GM12864 (cell line): ENCODE measurements at places on chromosomes 2 and 18.

DNA sequence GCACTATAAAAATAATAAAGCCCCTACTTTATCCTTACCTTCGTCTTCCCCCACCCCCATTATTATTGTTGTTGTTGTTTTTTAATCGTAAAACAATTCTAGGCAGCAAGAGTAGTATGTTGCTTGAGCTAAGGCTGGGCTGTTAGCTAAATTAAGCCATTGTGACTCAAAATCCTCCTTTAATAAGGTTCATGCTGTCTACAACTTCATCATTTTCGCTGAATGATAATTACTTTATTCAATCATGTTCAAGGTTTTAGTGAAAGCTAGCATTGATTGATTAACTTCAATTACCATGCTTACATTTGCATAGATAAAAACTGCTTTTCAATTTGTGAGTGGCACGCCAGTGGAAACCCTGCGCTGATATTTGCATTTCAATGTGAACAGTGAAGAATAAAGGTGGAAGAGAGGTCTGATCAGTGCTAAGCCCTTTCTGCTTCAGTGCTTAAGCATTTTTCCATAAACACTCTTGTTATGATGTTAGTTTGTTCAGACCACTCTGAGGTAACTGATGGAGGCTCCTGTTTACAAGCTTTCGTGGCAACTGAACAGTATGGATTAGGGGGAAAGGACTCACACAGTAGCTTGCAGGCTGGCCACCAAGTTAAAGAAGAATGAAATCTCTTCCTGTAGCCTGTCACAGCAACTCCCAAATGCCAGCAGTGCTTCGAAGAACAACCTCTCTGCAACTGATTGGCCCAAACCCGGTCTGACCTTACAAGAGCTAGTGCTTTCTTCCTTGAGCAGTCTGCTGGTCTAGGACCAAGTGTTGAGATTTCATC lies 156.8 kb downstream of the GPD2 start:
- DNase-seq, result no peak

- no peak for DNase-seq
These were observed 91.9 kb upstream of the CAVIN2 start for GRCh38 chr2:191938779-191939178.

DNA sequence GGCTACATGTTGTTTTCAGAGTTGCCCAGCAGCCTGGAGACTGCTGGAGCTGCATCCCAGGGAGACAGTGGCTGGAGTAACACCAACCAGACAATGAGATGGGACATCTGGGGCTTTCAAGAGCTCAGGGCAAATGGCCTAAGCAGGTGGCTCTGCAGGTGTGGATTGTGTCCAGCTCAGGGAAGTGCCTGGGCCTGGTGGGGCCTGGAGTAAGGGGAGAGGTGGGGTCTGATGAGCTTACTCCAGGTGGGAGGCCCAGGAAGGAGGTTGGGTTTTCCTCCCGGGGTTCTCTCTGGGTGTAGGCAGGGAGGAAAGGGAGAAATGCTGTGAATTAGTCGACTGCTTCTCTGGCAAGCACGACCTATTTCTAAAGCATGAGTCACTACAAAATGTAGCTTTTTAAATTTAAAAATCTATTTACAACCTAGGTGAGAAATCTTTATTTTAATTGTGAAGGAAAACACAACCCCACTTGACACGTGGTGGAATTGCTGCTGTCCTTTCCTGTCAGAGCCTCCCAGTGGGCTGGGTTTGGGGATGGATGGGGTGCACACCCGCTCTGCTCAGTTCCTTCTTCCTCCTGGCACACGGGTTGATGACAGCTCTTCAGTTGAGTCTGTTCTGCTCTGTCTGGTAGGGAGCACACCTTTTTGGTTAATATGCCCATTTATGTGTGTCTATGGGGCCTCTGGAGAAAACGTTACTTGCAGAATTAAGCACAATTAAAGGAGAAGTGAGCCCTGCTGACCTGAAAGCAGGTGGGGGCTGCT lies 81.6 kb downstream of the SH3RF3 start:
- no peak for DNase-seq

GRCh38 chr18:10776493-10776892 lies 250.7 kb downstream of the NAPG start:
- no peak for DNase-seq

- peak; percentile 95 for DNase-seq
These were observed 135.8 kb downstream of the IKZF2 start for GRCh38 chr2:213015387-213016165.

DNA sequence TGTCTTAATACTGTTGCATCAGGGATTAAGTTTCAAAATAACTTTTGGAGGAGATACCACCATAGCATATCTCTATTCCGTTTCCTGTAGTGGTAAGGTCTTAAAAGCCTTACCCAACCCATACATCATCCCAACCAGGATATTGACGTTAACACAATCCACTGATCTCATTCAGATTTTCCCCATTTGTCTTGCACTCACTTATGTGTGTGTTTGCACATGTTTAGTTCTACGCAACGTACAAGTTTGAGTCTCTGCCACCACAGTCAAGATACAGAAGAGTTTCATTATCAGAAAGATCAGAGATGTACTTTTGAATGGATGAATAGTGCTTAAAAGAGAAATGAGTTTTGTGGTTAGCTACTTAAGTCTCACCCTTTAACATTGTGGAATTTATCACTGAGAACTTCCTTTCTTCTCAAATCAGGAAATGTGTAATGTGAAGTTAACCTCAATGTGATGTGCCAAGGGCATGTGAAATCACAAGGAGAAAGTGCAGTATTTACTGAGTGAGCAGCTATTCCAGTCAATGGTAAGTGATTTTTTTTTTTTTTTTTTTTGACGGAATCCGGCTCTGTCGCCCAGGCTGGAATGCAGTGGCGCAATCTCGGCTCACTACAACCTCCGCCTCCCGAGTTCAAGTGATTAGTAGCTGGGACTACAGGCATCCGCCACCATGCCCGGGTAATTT lies 69.2 kb upstream of the EPHA4 start:
- no peak for DNase-seq

- no peak for DNase-seq
These were observed 164.2 kb downstream of the ANTXR1 start for GRCh38 chr2:69177063-69177771.

GRCh38 chr2:42353792-42354429 lies 7.1 kb downstream of the COX7A2L start:
- no peak for DNase-seq

DNA sequence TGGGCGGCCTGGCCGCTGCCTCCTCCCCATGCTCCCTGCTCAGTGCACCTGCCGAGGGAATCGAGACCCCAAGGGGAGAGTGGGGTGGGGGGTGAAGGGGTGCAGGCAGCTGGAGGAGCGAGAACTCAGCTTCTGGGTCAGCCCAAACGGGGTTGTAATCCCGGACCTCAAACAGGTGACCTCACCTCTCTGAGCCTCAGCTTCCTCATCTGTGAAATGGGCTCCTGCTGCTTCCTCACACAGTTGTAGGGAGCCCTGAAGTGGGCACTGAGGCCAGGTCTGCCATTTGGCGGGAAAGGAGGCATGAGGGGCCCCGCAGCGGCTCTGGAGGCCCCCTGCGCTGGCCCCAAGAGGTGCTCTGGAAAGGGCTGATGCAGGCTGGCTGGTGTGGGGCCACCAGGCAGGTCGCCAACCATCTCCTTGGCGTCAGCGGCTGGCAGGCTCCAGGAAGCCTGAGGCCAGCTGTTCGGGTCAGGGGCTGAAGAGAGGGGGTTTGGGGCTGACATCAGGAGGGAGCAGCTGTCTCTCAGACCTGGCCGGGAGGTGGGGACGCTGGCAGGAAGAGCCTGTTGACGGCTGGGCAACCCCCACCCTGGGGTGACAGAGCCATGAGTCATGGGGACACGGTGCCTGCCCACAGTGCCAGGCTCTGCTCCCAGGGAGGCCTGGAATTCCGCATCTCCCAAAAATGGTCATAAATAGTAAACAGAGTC lies 4.9 kb downstream of the KLHL30 start:
- no peak for DNase-seq

DNA sequence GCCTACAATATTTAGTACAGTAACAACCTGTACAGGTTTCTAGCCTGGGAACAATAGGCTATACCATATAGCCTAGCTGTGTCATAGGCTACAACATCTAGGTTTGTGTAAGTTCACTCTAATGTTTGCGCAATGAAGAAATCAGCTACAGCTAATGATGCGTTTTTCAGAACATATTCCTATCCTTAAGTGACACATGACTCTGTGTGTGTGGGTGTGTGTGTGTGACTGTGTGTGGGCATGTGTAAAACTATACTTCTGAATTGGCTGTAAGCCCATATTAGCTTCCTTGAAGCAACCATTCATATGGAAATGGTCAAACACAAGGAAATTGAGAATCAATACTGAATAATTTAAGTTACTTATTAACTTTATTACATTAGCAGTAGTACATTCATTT lies 120.8 kb upstream of the SULT1C3 start:
- DNase-seq, result no peak

GRCh38 chr2:49225126-49225525 lies 70.8 kb upstream of the FSHR start:
- DNase-seq, result no peak

GRCh38 chr2:174342686-174343342 lies 8.1 kb downstream of the SP9 start:
- DNase-seq, result no peak

DNA sequence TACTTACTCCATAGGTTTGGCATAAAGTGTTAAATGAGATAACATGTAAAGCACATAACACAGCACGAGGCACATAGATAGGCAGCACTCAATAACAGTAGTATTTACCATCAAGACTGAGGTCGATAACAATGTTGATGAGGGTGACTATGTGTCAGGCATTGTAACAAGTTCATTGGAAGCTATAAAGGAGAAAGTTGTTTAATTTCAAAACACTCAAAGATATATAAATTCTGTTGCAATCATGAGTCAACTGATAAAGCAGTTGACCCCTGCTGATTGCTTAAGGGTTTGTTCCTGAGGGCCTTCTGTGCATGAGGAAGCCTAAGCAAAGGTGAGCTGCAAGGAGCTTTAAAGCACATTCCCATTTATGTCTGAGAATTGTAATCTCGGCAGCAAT lies 760.5 kb downstream of the SATB2 start:
- DNase-seq, result no peak

DNA sequence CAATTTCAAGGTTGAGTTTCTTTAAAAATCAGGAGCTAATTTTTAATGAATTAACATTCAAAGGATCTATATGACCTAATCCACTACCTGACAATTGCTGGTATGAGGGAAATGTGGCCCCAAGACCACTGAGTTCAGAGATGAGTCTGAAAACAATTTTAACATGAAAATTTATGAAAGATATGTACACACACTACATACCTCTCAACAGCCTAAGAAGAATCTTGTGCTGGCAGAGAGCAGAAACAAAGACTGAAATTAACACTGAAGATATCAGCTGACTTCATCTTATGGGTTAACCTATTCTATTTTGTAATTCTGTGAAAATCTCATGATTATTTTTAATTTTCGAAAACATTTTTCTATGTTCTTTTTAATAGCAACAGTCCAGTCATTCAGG lies 1.7 kb downstream of the FAP start:
- no peak for DNase-seq

DNA sequence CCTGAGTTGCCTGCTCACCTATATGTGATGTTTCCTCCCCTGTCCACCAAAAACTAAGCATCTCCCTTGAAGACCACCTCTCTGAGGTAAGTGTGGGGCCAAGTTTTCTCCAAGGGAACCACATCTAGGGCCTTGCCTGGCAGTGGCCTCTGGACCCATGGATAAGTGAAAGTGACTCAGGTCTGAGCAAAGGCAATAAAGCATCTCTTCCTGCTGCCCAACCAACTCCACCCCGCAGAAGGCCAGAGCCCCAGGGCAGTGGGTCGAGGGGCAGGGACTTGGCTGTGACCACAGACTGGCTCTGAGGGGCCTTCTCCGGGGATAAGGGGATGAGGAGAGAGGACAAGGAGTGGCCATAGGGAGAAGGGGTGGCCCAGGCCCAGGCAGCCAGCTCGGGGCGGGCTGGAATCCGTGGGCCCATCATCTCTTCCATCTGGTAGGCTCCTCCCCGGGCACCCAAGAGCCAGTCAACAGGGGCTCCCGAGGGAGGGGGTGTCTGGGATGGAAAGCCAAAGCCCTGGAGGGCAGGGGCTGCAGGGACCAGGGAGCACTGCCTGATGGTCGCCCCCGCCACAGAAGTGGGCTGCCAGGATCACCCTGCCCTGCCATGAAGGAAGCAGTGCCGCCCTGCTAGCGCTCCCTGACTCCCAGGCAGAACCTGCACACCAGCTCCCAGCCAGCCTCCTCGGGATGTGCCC lies 33.4 kb downstream of the EMX1 start:
- DNase-seq, result no peak

- no peak for DNase-seq
These were observed 96.5 kb downstream of the MYT1L start for GRCh38 chr2:2234398-2235195.

- no peak for DNase-seq
These were observed 150.5 kb downstream of the MBP start for GRCh38 chr18:76982038-76982437.

DNA sequence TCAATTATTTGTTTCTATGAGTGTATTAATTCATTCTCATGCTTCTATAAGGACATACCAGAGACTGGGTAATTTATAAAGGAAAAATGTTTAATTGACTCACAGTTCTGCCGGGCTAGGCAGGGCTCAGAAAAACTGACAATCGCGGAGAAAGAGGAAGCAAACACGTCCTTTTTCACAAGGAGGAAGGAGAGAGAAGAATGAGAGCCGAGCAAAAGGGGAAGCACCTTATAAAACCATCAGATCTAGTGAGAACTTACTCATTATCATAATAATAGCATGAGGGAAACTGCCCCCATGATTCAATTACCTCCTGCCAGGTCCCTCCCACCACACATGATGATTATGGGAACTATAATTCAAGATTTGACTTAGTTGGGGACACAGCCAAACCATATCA lies 294.0 kb downstream of the DSC3 start:
- no peak for DNase-seq

DNA sequence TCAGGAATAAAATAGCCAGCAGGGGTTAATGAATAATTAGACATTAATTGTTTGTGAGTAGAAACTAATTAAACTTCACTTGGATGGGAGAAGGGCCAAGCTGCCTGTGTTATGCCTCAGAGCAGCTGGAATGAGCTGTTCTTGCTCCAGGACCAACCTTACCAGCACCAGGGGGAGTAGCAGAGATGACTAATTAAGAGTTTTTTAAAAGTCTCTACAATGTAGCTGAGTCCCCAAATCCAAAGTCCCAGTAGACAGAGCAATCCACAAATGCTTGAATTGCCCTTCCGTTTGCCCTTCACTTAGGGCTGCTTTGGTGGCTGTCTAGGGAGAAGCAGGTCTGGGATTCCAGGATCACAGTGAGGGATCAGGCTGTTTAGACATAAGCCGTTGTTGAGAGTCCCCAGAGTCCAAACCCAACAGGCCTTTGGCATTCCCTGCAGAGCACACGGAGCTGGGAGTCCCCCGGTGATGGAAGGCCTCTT lies 59.4 kb downstream of the RHOB start:
- DNase-seq, result no peak

DNA sequence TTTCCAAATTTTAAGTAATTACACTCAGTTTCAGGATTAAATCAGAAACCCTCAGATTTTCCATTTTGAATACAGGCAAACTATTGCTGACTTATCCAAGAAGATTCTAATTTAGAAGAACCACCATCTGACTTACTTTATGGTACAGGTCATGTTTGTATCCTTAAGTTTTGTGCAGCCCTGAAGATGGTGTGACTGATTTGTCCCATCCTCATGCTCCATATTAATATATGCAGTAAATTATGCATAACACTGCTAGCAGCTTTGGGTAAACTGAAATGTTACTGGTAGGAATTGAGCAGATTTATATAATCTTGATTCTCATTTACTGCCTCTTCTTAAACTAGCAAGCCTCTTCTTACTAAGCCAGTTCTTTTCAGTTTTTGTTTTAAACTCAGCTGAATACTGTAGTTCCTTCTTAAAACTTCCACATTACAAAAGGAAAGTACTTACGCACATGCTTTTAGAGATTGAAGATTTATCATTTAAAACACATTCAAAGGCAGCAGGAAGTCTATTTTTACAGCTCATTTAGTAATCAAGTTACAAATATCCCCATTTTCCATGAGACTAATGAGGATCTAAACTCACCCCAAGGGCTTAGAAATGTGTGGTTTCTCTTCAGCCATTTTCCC lies 25.7 kb downstream of the MEX3C start:
- DNase-seq, result no peak
